ENCODE measurements at places on chromosomes 3 and 15.

- no peak for DNase-seq
Measured at GRCh38 chr15:40354408-40355171, 3.4 kb upstream of the DISP2 start.

DNA sequence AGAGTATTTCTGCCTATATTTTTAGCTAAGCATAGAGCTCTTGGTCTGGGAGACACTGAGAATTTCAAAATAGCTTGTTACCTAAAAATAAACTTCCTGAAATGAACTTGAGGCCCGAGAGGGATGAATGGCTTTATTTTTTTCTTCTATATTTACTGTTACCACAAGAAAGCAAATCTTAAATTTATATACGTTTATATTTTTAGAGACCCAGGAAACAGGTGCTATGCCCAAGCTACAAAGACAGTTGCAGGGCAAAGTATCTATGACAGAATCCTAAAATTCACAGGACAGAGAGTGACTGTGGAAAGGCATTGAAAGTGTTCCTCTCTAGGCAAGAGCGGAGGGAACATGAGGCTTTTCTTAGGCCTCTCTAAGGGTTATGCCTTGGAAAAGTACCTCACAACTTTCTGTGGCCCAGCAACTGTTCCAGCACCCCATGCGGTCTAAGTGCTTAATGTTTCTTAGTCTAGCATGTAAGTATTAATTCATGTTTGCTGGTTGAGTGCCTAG is 36.5 kb downstream of the TGFBR2 start:
- DNase-seq: no peak

DNA sequence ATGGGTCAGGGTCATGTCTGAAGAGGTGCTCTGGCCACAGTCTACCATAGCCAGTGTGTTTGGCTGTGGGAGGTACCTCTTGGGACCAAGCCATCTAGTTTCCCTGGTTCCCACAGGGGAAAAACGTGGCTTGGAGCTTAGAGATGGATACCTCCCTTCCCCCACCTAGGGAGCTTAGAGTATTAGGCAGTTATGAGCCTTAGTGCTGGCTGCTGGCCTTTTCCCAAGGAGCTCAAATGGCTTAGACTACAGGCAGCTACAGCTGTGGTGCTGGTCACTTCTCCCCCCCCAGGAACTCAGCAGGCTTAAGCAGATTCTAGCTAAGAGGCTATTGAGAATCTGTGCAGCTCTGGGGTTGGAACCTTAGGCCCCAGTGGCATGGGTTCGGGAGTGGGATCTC is 591.2 kb downstream of the NSUN3 start:
- no peak for DNase-seq

DNA sequence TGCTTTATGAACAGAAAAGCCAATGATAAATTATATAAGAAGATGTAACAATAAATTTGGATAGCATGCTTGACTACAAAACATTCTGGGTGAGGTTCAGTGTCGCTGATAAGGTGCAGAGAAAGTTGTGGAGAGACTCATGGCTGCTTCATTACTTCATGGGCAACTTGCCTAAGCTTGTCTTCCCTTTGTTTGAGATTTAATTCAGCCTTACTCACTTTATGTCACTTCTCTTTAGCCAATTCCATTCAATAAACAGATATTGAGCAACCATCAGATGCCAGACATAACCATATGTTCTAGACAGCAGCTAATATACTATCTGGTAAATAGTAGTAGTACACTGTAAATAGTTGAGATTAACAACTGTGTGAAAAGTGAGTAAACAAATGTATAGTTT is 401.5 kb upstream of the FRG2C start:
- DNase-seq: no peak

DNA sequence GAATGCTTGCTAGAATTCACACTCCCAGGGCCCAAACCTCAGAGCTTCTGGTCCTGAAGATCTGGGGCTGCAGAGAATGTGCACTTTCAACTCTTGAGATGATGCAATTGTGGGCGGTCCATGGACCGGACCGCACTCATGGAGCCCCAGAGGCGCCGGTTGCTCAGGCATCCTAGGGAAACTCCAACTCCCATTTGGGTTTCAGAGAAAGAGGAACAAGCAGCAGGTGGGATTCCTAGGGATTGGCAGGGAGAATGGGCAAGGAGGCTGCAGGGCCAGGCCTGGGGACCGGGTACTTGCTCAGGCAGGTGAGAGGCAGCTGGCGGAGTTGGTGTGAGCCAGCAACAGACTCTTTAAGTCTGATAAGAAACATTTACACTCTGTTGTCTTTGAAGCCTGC is 3.5 kb downstream of the NOX5 start:
- DNase-seq: no peak

DNA sequence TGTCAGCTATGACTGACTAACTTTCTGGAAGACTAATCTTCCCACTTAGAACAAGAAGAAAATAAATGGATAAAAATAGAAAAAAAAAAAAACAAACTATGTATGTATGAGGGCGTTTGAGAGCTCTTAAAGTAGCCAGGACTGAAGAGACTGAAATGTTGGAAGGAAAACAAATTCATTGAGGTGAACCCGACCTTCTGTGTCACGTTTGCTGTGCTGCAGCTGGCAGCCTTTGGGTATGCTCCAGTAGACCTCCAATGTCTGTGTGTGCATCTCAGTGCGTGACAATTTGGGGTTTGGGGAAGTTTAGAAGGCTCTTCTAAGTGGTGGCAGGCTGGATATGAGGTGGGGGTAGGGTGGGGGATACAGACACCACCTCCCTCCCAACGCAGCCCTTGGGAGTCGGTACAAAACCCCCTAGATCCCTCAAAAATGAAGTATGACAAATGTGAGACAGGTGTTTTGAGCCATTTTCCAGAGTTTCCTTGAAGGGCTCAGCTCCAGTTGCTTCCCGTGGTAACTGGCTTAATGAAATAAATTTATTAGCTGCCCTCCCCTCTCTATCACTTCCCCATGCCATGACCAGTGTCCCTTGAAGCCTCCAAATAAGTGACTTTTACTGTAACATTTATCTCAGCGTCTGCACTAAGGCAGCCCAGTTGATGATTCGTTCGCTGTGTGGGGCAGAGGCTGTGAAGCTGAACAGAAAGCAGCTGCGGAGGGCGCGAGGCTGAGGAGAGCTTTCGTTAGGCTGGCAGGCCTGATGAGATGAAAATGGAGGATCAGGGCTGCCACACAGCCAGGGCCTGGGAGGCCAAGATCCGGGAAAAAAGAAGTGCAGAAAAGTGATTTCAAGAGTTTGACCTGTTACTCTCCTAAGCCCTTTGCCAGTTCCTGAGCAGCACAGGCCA is 34.9 kb upstream of the GABRB3 start:
- DNase-seq: no peak

DNA sequence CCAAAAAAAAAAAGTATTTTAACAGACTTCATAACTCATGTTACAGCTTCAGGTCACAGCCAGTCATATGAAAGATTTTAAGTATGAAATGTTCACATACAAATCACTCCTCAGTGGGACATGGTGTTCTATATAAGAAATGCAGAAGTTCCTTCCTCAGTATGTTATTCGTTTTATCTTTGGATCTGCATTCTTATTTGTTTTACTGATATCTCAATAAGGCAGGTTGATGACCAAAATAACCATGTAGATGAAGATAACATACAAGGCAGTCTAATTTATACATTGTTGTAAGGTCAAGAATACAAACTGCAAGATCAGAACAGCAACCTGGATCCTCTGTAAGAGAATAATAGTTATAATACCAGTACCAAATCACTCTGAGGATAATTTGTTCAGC is 75.6 kb downstream of the CHAC1 start:
- DNase-seq: no peak

DNA sequence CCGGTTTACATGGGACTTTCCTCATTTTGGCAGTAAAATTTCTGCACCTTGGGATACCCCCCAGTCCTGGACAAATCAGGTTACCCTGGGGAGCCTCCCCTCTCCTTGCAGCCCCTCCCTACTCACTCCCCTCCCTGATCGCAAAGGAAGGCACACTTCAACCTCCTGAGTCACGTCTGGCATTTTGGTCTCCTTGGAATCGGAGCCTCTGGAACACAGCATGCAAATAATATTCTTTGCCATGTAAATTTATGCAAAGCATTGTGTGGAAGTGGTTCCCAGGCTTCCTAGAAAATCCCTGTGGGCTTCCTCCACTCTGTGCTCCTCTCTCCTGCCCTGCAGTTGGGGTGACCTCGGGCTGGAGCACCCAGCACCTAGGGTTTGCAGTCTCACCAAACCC is 11.6 kb downstream of the SCN5A start:
- no peak for DNase-seq

DNA sequence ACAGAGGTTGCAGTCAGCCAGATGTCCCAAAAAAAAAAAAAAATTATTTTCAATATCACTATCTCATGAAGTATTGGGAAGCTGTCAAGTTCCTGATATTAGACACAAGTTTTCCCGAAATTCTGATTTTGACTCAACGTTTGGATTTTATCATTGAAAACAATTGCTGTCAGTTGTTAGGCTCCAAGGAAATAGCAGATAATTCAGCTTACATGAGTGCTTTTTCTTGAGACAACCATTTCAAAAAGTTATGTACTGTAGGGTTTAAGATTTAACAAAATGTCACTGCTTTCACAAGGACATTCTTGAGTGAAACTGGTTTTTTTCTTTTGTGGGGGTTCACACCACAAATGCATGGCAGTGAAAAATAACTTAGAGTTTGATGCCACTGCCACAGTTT is 9.3 kb upstream of the SETD5 start:
- no peak for DNase-seq

GRCh38 chr3:19888428-19889152 is 45.4 kb downstream of the EFHB start:
- no peak for DNase-seq

DNA sequence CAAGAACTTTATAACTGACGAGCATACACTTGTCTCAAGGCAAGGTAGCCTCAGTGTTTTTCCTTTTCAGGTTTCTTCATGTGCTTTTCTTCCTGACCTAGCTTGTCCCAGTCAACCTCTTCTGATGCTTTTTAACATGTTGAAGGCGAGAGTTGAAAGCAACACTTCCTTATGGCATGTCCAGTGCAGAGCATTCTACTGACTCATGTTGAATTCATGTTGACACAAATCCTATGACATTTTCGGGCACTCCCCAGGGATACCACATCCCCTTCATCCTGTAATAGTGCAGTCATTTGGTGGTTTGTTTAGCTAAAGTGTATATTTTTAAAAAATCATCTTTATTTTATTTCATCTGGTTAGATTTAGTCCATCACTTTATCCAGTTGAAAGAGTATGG is 75.9 kb upstream of the CBLB start:
- DNase-seq: no peak

GRCh38 chr3:138367911-138368310 is 19.5 kb downstream of the MRAS start:
- no peak for DNase-seq

DNA sequence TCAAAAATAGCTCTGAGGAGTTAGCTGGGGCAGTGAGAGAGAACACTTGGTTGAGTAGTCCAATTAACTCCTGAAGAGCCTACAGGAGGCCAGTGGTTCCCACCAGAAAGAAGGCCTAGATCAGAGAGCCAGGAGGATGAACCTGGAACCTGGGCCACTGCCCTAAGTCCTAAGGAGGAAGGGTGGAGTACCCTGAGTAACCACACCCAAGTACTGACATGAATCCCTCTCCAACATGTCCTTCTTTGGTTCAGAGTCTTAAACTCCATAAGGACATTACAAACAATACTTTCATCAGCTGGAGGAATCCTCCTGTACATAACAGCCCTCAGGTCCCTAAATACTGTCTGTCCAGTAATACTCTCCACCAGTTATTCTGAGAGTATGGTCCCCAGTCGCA is 25.6 kb upstream of the C3orf62 start:
- DNase-seq: no peak

DNA sequence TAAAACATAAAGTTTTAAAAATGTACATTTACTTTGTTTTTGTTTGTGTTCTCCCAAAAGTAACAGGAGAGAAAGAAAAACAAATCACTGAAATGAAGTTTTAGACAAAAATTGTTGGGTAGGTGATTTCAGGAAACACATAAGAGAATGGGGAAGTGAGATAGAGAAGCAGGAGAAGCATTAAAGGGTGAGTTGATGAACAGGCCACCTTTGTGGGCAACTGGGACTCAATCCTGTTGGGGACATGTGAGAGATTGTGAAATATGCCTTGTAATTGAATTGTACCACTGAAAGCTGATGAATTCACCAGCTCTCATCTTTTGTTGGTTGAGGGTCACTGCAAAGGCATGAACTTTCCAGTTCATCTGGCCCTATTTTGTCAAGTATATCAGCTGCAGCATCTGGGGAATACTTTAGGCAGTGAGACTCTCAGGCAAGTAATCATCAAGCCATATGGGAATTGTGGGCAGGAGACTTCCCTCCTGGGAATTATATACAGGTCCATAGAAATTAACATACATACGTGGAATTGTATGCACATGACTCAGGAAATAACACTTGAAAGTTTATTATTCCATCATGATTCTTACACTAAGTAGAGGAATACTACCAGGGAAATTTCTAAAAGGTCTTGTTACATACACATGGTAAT is 181.0 kb downstream of the ZBBX start:
- no peak for DNase-seq

DNA sequence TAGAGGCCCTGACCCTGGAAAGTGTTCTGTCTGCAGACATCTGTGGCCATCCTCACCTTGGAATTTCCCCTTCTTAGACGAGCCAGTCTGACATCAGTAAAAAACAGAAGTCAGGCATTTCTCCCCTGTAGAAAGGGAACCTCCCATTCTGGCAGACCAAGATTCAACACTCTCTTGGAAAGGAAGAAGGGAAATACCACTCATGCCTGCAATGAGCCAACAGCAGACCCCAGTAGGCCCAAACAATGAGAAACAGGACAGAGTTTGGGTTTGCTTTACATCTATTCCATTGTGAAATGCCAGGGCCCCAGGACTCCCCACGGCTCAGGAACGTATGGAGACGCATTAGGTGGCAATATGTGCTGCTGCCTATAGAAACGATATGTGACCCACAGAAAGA is 264.0 kb upstream of the NSMCE3 start:
- no peak for DNase-seq

GRCh38 chr3:142796823-142797222 is 73.0 kb downstream of the TRPC1 start:
- no peak for DNase-seq

- no peak for DNase-seq
Measured at GRCh38 chr3:54366839-54367238, 244.5 kb downstream of the CACNA2D3 start.

DNA sequence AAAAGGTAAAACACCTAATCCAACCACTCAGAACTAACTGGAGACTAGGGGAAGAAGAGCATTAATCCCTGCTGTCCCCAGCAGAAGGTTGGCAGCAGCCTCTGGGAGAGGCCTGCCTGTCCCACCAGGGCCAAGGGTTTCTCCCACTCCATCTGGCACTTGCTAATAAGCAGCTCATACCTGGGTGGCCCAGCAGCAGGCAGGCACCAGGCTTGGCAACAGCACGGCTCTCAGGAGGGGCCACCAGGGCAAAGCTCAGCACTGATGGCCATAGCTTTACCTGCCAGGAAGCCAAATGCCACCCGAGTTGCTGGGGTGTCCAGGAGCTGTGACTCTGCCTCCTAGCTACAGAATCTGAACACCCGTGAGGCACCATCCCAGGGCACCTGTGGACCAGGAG is 58.3 kb downstream of the BOC start:
- no peak for DNase-seq

- DNase-seq: no peak
Measured at GRCh38 chr3:194374935-194375334, 5.4 kb upstream of the LRRC15 start.

- DNase-seq: peak; percentile 81
Measured at GRCh38 chr15:85607842-85608241, 186.9 kb downstream of the KLHL25 start.
